ENCODE measurements at places on chromosomes 13 and 19. TPM values are rescaled to one million over a fixed set of nuclear protein-coding genes. Genes with fewer than 3 reads are reported as not detected.
A peak's percentile ranks its signal among the peaks of the same experiment; 100 is the strongest.

GRCh38 chr13:98343461-98343860 is 166.4 kb upstream of the RNF113B start:
- no peak for DNase-seq

GRCh38 chr19:45601115-45601514 is 897 bp downstream of the GPR4 start:
- DNase-seq = no peak

DNA sequence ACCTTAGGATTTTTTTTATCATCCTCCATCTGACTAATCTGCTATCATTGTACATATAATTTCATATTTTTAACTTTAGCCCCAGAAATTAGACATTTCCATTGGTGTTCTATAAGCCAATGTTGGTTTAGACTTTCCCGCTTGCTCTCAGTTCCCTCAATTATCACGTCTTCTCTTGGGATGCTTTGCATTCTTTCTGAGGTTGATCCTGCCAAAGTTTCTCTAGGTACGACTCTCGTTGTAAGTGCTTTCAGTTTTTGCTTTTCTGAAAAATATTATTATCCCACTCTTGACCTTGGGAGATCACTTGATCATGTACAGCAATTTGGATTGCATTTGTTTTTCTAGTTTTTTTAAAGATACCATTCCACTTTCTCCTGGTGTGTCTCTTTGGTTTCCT is 270.2 kb downstream of the IRS2 start:
- DNase-seq = no peak

DNA sequence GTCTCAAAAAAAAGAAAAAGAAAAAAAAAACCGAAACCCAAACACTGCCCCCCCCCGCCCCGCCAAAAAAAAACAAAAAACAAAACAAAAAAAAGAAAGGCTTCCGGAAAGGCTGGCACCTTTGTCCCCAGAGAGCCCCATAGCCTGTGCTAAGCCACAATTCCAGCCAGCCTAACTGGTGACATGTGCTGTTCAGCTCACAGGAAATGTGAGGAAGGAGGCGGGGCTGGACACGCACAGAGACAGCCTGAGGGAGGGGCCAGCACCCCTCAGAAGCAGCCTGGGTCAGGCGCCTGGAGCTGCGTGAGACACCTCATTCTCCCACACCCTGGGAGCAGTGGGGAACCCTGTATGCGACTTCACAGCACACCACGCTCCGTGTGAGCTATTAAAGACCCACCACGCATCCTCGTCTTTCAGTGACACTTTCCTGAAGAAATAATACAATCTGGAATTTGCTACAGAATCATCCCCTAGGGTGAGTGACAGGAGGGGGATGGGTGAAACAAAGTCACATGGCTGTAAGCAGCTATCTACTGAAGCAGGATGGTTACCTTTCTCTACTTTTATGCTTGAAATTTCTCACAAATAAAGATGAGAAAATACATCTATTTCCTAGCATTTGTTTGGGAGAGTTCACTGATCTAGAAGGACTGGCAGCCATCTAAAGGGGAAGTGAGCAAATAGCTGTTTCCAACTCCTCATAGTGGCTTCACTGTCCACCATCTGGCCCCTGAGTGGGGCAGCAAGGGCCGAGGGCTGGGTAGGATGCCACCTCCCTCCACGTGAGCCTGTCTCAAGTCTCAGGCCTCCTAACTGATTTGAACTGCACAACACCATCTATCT is 12.3 kb upstream of the SLC35E1 start:
- peak; percentile 27 for DNase-seq

DNA sequence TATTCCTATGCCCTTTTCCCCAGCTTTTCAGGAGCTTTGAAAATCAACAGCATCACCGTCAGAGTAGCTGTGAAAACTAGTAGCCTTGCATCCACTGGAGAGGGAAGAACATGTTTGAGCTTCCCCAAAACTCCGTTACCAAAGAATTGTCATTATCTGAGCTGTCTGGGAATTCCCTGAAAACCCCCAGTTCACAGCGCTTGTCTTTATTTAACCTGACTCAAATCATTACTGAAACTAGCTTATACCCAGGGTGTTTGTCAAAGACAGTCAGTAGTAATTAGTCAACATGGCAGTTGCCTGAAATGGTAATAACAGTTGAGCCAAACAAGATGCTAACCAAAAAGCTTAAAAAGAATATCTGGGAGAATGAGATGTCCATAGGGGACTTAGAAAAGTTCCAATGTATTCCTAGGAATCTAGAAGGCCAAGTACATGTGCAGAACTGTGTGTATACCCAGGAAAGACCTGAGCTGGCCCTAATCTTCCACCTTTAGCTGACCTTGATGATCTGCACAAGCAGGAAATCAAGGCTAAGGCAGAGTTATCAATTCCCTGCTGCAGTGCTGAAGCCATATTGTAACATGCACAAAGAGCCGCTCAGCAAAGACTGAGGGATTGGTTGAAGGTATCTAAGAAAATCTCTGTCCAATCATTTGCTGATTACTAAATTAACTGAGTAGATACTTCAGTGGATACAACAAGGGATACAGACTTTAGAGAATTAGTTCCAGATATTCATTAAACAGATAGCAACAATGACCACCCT is 130.8 kb downstream of the KL start:
- DNase-seq = no peak

- no peak for DNase-seq
Measured at GRCh38 chr19:5153601-5154128, 184.8 kb downstream of the KDM4B start.

- no peak for DNase-seq
Measured at GRCh38 chr19:31330761-31331160, 18.5 kb downstream of the TSHZ3 start.

- DNase-seq = no peak
Measured at GRCh38 chr19:29201855-29202254, 11.1 kb downstream of the UQCRFS1 start.

DNA sequence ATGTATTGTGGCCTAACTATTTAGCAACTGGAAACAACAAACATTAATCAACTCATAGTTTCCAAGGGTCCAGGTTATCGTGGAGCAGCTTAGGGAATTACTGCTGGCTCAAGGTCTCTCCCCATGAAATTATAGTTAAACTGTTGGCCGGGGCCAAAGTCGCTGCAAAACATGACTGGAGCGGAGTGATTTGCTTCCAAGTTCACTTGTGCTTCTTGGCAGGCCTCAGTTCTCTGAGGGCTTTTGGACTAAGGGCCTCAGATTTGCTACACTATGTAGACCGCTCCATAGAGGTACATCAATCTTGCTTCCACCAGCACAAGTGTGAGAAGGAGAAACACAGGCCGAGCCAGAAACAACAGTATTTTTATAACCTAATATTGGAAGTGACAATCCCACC is 9.4 kb upstream of the KBTBD7 start:
- DNase-seq = no peak

- no peak for DNase-seq
Measured at GRCh38 chr19:38877781-38878574, at the start of gene RINL. RINL (minus strand) TSS chr19:38878275; CDS start chr19:38876742, 1,533 bp downstream.

DNA sequence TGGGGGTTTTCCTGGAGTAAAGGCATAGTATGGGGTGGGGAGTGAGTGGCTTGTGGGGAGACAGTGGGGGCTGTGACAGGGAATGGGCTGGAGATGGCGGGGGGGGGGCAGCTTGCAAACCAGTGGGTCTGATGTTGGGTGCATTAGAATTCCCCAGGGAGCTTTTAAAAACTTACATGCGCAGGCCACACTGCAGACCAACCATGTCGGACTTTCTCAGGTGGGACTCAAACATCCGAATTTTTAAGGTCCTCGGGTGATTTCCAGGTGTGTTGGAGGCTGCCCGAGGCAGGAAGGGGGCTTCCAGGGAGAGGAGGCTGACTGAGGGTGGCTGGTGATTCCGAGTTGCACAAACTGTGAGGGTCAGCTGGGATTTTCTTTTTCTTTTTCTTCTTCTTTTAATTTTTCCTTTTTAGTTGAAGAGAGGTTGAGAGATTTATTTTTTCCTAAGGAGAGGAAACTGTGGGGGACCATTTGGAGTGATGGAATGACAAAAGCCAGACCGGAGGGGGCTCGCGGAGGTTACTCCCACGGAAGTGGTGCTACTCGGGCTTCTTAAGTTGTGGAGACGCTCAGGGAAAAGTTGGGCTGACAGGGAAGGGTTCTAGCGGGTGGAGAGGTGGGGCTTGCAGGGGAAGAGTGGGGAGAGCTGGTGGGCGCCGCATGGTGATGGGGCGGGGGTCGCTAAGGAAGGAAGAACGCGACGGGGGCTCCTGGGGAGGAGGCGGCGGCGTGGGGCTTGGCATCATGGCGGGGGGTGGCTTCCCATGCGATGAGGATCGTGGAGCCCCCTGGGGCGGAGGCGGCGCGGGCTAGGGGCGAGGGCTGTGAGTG is 997 bp upstream of the CACNG8 start:
- DNase-seq = no peak

- DNase-seq = no peak
Measured at GRCh38 chr19:58002384-58003173, at the start of gene ZNF606. ZNF606 (minus strand) TSS chr19:58002820; CDS start chr19:58001319, 1,501 bp downstream.

DNA sequence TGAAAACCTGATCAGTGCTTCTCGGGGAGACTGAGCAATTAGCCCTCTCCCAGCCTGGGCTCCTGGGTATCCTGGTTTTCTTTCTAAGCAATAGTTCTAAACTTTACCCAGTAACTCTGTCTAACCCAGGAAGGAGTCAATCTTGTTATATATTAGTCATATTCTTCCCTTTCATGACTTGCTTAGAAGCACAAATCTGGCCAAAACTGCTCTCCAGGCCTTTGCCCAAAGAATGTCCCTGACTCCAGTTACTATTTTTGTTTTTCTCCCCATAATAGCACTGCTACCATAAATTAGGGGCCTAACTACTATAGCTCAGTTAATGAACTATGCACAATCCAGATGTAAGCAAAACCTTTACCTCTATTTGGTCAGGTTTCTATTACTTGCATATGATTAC is 355.8 kb upstream of the HTR2A start:
- DNase-seq = no peak

- DNase-seq = no peak
Measured at GRCh38 chr13:41311406-41312175, 524 bp downstream of the NAA16 start.

DNA sequence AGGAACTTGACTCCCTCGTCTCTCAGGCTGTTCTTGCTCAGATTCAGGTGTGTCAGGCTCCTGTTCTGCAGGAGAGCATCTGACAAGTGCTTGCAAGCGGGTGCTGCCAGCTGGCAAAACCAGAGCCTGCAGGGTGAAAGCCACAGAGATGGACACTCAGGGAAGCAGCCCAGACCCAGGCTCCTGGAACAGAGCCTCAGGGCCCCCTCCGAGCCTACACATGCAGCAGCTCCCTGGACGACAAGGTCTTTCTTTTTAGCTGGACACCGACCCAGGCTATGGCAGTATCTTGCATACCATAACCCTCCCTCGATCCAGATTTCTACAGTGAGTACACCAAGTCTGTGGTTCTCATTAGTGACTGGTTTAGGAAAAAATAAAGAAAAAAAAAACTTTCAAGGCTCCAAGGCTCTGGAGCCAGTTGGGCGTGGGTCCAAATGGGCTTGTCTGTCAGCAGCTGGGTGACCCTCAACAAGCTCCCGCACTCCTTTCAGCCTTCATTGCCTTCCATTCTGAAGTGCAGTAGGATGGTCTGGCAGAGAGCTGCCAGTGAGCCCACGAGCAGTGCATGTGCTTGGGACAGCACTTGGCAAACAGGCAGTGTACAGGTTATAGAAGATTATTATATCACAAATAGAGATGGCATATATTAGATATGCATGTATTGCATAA is 29.9 kb downstream of the NLRP13 start:
- DNase-seq = no peak

GRCh38 chr13:40341501-40341900 is 324.9 kb downstream of the FOXO1 start:
- peak; percentile 39 for DNase-seq

GRCh38 chr19:2087621-2088100 is 8.5 kb downstream of the MOB3A start:
- DNase-seq = no peak

DNA sequence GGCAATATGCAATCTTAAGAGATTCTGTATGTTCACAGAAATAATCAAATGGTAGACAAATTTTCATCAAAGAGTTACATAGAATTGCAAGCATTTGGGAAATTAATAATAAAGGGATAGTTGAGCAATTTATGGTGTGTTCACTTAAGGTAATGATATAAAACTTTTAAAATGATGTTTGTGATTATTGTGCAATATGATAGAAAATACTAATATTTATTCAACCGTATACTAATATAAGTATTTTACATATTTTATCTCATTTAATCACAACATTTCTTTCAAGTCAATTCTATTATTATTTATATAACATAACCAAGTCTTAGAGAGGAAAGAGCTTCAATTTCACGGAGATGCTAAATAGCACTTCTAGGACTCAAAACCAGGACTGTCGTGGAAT is 716.8 kb upstream of the MIR17HG start:
- DNase-seq = no peak

DNA sequence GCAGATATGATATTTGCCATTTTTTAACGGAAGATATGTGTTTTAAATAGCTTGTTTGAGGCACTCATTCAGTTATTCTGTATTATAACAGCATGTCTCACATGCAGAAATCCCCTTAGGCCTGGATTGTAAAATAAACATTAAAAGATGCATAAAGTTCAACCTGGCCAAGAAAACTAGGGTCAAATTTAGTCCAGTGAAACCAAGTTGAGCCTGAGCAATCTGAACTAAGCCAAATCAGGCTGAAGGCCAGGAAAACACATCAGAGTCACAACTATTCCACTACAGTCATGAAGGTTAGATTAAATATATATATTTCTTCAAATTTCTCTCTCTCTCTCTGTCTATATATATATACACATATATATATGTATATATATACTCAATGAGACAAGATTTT is 504.8 kb downstream of the SLITRK1 start:
- DNase-seq = no peak

DNA sequence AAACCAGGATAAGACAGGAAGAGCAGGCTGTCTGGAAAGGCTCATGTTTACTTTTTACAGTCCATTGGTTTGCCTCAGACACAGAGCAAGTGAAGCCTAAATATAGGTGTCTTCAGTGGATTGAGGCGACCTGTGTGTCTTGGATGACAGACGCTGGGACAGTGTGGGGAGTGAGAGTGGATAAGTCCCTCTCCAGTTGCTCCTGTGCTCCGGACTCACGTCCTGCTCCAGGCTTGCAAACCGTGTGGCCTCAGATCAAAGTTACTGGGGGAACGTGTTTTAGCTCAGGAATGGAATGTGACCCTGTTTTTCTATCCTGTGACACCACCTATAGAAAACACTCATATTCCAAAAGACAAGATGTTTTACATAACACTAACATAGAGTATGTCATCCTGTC is 465.7 kb downstream of the MYO16 start:
- DNase-seq = no peak

Gene TUBB4A
- total RNA-seq = 30.4 TPM

Gene KLK15
- not detected for total RNA-seq

Gene ZNF135
- total RNA-seq = 5.2 TPM

Gene PDX1
- not detected for total RNA-seq

Gene LILRA6
- total RNA-seq = not detected

Gene CFD
- total RNA-seq = 1.7 TPM

Gene SYNGR4
- not detected for total RNA-seq

Gene PRR19
- 7.2 TPM for total RNA-seq

Gene ZIC2
- 429 TPM for total RNA-seq

Gene ITGBL1
- not detected for total RNA-seq

Gene KANK3
- total RNA-seq = 2.3 TPM

Gene ABHD13
- total RNA-seq = 6.6 TPM
